Daoy (cell line): ENCODE measurements at places on chromosomes 1 and 21. TPM values are rescaled to one million over a fixed set of nuclear protein-coding genes. Genes with fewer than 3 reads are reported as not detected.

- DNase-seq = peak; percentile 83
Measured at GRCh38 chr1:244964112-244964971, 100.0 kb upstream of the HNRNPU start.

DNA sequence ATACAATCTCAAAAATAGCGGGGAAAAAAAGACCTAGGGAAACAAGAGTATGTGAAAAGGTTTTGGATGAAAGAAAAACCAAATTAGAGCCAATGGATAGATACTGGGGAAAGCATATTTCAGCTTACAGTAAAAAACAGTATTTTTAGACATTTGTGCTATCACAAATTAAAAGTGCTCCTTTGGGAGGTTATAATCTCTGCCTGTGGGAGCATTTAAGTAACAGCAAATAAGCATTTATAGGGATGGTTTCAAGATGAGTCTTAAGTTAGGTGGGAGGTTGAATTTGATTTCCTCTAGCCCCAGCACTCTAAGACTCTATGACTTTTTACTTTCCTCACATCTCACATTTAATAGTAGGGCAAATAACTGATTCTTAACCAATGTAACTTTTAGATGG, 79.6 kb upstream of the SLFNL1 start:
- DNase-seq = no peak

- DNase-seq = peak; percentile 96
Measured at GRCh38 chr1:244353551-244354091, 98.1 kb downstream of the ADSS2 start.

DNA sequence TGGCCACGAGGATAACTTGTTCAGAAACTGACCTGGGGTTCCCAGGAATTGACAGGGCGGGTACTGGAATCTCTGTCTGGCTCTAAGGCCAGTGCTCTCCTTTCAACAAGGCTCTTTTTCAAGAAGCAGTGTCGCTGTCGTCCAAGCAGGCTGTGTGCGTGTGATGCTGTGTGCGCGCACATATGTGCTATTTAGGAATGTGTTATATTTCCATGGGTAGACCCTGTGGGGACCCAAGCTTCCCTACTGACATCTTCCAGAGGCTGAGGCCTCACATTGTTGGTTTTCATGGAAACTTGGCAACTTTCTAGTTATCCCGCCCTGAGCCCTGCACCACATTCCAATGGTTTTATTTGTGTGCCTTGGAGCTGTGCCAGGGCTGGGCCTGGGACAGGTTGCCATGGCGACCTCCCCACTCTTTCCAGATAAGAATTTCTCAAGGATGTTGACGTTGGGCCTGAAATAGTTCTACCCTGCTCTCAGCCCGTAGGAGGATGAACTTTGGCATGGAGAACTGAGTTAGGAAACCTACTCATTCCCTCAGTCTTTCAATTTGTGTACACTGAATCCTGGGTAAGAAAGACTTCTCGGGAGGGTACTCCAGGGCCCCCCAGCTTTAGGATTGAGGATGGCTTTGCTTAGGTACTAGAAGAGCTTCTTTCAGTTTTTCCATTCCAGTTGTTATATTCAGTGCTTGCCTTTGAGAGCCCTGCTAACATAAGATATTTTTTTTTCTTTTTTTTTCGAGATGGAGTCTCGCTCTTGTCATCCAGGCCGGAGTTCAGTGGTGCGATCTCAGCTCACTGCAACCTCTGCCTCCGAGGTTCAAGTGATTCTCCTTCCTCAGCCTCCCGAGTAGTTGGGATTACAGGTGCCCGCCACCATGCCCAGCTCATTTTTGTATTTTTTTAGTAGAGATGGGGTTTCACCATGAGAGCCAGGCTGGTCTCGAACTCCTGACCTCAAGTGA, 38.8 kb upstream of the SRSF10 start:
- DNase-seq = peak; percentile 99

DNA sequence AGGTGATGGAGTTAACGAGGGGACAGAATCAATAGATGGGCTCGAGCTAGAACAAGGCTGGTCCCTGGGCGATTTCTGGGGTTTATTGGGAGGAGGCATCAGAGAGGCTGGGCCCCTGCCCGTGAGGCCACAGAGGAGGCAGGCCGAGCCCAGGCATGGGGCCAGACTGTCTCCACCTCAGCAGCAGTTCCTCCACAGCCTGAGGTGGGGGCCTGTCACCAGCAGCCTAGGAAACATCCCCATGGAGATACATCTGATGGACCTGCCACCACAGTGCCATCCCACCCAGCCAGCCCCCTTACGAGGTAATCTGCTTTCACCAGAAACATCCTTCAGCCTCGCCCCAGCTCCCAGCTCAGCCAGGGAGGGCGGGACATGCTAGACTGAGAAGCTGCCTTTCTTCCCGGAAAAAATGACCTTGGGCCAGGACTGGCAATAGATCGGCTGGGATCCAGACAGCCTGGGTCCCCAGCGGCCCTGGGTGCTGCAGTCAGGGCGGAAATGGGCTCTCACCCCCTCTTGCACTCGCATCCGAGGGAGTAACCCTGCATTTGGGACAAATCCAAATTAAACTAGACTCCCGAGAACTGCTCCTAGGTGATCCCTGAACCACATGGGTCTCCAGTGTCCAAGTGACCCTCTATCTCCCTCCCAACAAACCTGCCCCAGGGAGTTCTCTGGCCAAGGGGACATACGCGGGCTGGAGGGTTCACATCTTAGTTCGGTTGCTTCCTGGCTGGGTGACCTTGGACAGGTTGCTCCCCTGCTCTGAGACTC, 10.0 kb upstream of the EPHA8 start:
- no peak for DNase-seq

- DNase-seq = no peak
Measured at GRCh38 chr1:184166485-184166884, 115.0 kb downstream of the TSEN15 start.

DNA sequence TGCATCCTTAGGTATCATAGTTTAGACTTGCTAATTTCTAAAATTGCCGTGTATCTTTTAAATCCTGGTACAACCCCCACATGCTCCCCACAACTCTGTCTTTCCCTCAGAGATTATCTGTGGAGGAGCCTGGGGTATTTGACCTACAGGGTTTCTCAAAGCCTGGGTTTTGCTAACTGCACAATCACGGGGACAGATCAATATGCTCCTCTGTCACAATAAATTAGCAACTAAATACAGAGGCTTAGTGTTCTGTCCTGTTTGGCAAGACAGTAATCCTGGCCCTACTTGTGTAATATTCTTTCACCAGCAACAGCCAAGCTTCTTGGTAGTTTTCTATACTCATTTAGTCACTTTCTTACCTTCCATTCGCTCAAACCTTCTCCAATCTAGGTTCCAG, 8.5 kb downstream of the ECHDC2 start:
- DNase-seq = no peak

- peak; percentile 57 for DNase-seq
Measured at GRCh38 chr1:78340006-78340405, 150.8 kb upstream of the PTGFR start.

DNA sequence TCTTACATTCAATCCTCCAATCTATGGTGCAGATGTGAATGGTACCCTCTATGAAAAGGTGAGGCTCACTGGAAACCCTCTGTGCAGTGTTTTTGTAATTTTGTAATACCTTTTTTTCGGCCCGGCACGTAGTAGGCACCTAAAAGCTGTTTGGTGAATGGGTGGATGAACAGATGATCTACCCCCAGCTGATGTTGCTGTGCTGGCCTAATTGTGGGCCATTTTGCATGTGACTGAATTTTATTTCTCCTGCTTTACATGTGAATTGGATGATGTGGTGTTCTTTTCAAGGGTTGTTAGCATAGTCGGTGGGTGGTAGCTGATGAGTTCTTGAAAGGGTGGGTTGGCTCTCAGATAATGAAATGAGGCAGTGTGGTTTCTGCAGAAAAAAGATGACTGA, 10.4 kb downstream of the KDM4A start:
- DNase-seq = no peak

DNA sequence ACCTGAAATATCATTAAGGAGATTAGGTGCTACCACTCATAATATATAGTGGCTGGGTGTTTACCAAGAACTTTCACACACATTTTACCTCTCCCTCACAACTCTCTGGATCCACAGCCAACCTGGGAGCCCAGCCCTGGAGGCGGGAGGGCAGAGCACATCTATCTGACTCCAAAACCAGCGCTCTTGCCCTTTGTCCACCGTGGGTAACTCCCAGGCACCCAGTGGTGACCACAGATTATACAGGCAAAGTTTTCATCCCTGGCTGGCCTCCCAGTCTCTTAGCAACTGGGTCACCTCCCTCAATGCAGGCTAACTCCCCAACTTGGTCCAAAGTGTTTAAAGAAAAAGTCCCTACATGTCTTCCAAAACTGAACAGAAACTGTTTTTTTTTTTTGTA, 2.4 kb downstream of the PAQR7 start:
- no peak for DNase-seq

DNA sequence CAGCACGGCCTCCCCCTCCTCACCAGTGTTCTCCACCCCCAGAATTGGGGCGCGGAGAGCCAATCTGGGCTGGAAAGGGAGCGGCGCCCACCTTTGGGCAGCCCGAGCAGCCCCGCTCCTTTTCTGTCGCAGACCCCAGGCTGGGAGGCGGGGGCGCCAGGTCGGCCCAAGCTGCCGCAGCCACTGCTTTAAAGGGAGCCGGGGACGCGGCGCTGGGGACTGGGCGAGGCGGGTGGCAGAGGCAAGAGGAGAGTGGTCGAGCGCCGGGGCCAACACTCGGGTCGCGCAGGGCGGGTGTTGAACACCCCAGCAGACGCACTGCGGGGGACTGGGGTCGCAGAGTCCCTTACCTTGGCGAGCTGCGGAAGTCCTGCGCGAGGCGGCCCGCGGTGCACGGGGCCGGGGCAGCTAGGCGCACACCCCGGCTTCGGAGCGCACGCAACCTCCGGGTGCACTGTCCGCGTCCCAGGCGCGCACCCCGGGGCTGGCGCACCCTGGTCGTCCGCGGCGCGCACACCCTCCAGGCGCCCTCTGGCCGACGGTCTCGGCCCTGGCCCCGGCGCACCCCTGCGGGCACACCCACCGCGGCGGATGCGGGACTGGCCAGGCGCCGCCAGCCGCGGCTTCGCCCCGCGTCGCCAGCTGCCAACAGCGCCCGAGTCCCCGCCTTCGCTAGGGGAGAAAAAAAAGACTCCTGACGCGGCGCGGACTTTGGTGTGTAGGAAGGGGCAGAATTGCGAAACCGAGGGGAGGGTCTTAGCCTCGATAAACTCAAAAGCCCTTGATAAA, at the start of gene KANK4:
TSS of gene KANK4 (minus strand) at position 679 of the 789 bp plus-strand sequence. CDS start 37,870 bp downstream, outside the sequence.
- no peak for DNase-seq

DNA sequence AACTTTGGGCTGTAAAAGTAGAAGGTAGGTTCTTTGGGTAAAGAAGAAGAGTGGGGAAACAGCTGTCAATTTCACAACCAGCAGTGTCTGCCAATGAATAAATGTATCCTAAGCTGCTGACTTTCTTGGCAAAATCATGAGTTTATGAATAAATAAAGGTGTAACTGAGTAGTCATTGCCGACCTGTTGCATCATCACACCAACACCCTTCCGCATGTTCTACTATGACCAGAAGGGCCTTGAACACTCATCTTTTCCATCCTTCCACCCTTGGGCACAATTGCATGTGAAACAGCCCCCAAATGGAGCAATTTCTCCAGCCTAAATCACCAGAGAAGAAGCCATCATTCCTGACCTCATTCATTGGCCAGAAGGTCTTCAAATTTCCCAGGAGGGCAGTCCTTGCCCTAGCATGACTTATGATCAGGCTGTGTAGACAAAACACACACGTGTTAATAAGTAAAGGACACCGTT, 31.2 kb upstream of the QSOX1 start:
- DNase-seq = no peak

- peak; percentile 32 for DNase-seq
Measured at GRCh38 chr1:63651161-63651701, 58.0 kb downstream of the PGM1 start.

GRCh38 chr1:173562813-173563212, 40.1 kb downstream of the SLC9C2 start:
- peak; percentile 7 for DNase-seq

GRCh38 chr1:97902067-97902466, 18.8 kb downstream of the DPYD start:
- DNase-seq = no peak

GRCh38 chr1:165173409-165173808, 183.1 kb downstream of the LMX1A start:
- no peak for DNase-seq

- no peak for DNase-seq
Measured at GRCh38 chr1:234914606-234915290, 213.9 kb downstream of the TOMM20 start.

DNA sequence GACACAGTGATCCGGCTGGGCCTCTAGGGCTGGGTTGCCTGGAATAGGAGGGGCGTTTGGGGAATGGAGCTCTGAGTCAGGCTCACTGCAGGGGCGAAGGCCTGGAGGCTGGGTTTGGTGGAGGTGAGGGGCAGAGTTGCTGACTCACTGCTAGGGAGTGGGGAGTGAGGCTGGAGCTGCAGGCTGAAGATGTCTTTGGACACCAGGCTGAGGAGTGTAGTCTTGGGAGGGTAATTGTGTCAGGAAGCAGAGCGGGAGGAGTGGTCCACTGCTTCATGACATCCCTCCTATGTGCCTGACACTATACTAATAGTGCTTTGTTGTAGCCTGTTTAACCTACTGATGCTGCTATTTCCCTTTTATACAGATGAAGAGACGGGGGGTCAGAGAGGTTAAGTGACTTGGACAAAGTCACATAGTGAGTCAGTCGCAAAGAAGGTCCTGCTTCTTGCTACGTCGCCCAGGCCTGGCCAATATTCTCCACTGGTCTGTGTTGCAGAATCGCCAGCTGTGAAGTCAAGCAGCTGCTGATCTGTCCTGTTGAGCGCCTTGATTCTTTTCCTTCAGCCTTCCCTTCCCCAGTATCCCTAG, 13.6 kb downstream of the ACTL8 start:
- DNase-seq = peak; percentile 90

- no peak for DNase-seq
Measured at GRCh38 chr1:117670976-117671780, 65.3 kb downstream of the TENT5C start.

GRCh38 chr1:9628541-9629444, 22.7 kb upstream of the PIK3CD start:
- DNase-seq = no peak

Gene EXO1
- total RNA-seq = 54.2 and 67.1 TPM in 2 replicates

Gene TMEM200B
- 2.1 and 5.5 TPM in 2 replicates for total RNA-seq

Gene AVPR1B
- total RNA-seq = not detected in 2 replicates

Gene GSTM4
- total RNA-seq = 34.9 and 42.0 TPM in 2 replicates

Gene WDR47
- total RNA-seq = 14.2 and 16.8 TPM in 2 replicates

Gene CCDC30
- 0.15 and 0.34 TPM in 2 replicates for total RNA-seq

Gene GPN2
- 13.3 and 16.7 TPM in 2 replicates for total RNA-seq

Gene ARHGAP30
- total RNA-seq = 0.11 TPM in 1 of 2 replicates, not detected in the other
